ENCODE measurements at places on chromosomes 1 and 21.
A peak's percentile ranks its signal among the peaks of the same experiment; 100 is the strongest.

DNA sequence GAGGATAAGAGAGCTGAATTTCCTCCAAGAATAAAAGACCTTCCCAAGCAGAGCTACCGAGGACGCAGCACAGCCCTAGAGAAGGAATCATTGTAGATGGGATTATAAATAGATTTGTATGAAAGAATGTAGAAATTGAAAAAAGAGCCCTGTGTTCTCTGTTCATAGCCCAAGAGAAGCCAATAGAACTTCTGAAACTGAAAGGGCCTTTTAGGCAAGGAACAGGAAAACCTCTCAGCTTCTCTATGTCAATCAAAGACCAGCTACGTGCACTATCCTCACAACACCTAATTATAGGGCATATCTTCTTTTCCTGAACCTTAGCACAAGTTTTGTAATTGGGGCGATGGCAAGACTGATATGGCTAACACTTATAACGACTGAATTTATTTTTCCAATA, 192.4 kb upstream of the RNPC3 start:
- peak; percentile 4 for DNase-seq

GRCh38 chr1:20663365-20663764, 2.2 kb upstream of the DDOST start:
- no peak for DNase-seq

- no peak for DNase-seq
These were observed 19.0 kb upstream of the LUZP1 start for GRCh38 chr1:23187637-23188036.

GRCh38 chr1:102107441-102107840, 110.7 kb upstream of the OLFM3 start:
- DNase-seq: no peak

GRCh38 chr1:95207223-95207935, 26.6 kb upstream of the RWDD3 start:
- no peak for DNase-seq

- no peak for DNase-seq
These were observed 16.5 kb upstream of the RABGAP1L start for GRCh38 chr1:174142836-174143235.
